ENCODE measurements at places on chromosomes 1 and 21.
A peak's percentile ranks its signal among the peaks of the same experiment; 100 is the strongest.

- peak; percentile 77 for DNase-seq
These were observed 23.4 kb upstream of the RD3 start for GRCh38 chr1:211515090-211516023.

GRCh38 chr1:37068897-37069296 lies 34.6 kb upstream of the GRIK3 start:
- no peak for DNase-seq

GRCh38 chr1:93440272-93440671 lies 7.6 kb upstream of the FNBP1L start:
- DNase-seq: no peak

- no peak for DNase-seq
These were observed 99.5 kb downstream of the OMA1 start for GRCh38 chr1:58447042-58447441.

DNA sequence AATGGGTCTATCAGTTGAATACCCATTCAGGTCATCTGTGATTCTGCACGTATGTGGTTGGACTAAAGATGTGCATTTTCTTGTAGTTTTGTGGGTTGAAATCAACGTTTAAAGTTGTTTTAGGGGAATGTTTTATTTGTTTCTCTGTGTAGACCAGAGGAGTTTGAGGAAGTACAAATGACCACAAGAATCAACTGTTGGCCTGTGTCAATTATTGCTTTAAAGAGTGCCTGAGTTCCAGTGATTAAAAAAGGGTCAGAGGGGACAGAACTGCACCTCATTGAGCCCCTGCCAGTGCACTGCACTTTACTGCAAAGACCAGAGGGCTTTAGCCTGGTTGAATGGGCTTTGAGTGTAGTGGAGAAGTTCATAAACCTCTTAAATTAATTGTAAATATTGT lies 190.3 kb downstream of the VPS13D start:
- no peak for DNase-seq

DNA sequence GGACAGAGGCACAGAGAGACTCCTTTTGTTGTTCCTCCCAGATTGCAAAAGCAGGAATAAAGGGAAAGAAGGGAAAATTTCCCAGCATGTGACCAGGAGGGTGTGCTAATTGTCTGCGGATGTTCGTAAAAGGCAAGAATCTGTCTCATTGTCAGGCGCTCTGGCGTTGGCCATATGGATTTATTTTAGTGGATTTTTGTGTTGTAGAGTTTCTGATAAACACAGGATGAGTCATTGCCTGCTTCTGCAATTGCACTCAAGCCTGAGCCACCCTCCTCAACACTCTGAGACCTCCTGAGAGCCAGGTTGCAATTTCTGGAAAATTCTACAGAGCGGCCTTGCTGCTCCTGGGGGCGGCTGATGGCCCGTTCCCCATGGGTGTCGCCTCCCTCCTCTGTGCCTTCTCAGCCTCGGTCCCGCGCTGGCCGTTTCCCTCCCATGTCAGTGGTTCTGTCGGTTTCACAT lies 227.7 kb downstream of the KAZN start:
- no peak for DNase-seq

DNA sequence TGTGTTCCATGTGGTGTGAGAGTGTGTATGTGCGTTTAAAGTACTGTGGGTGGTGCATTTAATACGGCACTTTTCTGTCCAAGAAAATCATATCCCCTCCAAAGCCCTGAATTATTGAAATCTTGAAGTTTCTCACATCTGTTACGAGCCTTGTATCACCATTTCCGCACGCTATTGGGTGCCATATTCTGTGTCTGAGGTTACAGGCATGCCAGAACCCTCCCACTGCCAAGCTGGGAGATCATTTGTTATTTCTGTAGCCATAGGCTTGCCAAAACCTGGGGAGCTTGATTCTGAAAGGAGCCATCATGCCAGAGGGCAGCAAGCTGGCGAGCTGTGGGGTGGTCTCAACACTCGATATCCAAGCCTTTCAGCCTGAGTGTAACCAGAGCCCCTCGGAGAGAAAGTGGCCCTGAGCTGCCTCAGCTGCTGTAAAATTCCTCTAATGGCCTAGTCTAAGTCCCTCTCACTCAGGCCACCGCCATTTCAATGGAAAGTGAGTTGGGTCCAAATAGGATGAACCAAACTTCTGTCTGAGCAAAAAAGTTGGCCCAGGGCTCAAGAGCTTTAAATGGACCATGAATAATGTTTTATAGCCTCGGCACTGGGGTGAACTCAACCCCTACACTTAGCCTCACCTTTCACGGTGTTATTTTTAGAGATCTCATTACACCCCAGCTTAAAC lies 298.4 kb upstream of the DUSP10 start:
- DNase-seq: no peak

GRCh38 chr1:236159704-236160539 lies 17.6 kb downstream of the GPR137B start:
- no peak for DNase-seq

DNA sequence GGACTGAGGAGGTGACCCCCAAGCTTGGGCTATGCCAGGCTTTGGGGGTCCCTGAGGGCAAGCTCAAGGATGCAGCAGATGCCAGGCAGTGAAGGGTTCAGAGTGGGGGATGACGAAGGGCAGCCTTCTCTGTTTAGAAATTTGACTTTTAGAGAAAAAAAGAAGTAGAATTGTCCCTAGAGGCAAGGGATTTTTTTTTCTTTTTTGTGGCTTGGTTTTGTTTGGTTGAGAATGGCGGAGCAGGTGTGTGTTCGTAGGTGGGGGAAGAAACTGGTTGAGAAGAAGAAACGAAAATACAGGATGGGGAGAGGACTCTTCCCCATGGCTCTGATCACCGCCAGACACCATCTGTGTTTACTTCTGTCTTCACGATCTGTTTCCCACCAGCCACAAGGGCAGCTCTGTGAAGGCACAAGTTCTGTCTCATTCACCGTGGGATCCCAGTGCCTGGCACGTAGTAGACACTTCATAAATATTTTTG lies 8.2 kb downstream of the PLA2G5 start:
- no peak for DNase-seq

GRCh38 chr1:224089583-224089982 lies 24.3 kb upstream of the FBXO28 start:
- no peak for DNase-seq

- no peak for DNase-seq
These were observed 44.9 kb upstream of the USP24 start for GRCh38 chr1:55259911-55260609.

DNA sequence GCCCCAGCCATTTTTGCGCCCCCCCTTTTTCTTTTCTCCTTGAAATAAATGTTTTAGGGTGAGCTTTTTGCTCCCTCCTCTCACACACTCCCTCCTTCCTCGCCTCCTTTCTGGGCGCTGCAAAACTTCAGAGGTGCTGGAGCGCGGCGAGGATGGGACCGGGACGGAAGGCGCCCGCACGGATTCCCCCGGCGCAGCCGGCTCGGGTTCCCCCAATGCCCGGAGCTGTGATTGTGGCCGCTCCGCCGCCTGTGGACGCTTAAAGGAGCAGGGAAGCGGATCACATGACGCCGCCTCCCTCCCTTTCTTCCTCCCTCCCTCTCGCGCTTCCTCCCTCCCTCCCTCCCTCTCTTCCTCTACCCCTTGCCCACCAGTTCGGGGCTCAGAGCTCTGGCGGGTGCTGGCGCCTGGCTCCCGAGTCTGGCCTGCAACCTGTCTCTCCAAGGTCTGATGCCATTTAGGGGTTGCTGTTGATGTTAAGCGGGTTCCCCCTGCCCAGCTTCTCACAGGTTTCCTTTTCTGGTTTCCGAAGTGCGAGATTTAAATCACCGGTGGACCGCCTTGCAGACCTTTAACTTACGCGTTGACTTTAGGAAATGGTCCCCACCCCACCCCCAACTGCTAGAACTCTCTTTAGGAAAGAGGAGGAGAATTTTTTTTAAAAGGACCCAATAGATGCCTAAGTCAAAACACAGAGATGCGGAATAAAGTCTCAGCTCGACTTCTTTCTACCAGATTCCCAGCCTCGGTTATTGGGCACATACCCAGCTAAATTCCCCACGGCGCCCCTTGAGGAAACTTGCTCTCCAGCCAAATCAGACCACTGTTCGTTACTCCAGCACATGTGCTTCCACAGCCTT lies at the start of gene WLS:
Gene WLS, minus strand, starts transcription at position 235 of the 860 bp plus-strand sequence. Its CDS starts 224 bp downstream, at position 11.
- DNase-seq: no peak

DNA sequence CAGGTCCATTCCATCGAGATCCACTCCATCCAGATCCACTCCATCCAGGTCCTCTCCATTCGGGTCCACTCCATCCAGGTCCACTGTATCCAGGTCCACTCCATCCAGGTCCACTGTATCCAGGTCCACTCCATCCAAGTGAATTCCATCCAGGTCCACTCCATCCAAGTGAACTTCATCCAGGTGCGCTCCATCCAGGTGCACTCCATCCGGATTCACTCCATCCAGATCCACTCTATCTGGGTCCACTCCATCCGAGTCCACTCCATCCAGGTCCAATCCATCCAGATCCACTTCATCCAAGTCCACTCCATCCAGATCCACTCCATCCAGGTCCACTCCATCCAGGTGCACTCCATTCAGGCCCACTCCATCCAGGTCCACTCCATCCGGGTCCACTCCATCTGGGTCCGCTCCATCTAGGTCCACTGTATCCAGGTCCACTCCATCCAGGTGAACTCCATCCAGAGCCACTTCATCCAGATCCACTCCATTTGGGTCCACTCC lies 157.4 kb downstream of the HUNK start:
- DNase-seq: no peak

GRCh38 chr1:96967311-96967710 lies 245.7 kb downstream of the PTBP2 start:
- DNase-seq: no peak

- DNase-seq: no peak
These were observed 59.3 kb upstream of the GNG12 start for GRCh38 chr1:67892476-67893125.

DNA sequence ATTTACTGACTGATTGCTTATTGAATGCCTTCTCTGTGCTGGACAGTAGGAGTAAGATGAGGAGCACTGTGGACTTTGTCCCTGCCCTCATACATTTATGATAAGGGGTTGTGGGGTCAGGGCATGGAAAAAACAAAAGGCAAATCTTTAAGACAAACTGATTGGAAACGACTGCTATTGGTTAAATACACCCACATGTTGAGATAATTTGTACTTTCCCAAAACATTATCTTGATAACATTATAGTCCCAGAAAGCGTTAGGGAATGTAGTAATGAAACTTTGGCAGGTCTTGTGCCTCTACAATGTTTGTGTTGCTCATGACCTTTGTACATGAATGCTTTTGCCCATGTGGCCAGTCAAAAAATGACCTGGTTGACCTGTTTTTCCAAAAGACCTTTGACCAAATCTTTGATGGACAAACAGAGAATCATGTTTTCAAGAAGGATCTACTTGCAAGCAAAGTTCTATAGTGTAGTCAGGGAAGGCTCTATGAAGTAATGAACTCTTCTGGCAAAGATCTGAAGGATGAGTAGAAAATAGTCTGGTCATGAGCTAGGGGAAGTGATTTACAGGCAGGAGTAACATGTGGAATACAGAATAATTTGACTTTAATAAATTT lies 50.9 kb downstream of the LEPR start:
- DNase-seq: no peak

DNA sequence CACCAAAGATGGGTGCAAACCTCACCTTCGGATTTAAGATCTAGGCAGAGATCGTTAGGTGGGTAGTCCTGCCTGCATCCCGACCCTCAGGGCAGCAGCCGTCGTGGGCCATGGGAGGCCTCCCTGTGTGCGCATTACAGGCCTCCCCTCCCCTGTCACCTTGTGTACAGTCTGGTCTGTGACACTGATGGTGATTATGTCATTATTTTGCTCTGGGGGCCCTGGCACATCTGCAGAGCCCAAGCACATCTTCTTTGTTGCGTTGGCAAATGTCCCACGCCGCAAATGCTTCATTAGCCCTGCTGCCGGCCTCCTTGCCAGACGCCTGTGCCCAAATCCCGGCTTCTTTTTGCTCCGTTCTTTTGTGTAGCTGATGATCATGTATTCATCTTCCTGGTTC lies 31.7 kb downstream of the PROX1 start:
- no peak for DNase-seq

DNA sequence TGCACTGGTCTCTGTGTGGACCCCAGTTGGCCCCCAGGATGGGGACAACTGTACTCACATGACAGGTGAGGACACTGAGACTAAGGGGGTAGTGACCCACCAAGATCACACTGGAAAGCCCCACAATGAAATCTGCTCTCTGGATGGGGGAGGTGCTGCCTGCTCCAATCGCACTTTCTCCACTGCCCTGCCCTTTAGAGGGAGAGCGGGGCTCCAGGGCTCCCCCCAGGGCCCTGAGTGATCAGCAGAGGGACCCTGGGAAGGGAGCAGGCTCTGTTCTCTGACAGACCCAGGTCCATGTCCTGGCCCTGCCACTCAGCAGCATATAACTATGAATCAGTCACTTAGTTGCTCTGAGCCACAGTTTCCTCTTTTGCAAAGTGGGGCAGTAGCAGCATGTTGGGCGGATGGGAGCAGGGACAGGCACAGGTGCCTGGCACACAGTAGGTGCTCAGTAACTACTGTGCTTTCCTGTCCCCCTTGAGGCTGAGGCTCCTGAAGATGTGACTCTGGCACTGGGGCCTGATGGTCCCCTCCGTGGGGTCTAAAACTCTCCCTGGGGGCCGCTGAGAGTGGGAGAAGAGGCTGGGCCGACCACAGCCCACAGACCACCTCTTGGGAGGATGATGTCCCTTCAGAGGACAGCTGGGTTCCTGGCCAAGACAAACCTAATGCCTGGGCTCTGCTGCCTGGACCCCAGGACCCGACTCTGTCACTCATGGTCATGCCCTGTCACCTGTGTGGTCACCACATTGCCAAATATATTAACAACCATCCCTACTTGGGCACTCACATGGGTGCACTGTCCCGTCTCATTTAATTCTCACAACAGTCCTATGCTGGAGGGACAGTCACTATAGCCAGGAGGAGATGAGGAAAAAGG lies 222.7 kb downstream of the PTPRU start:
- DNase-seq: no peak

GRCh38 chr1:174397261-174397660 lies 50.5 kb upstream of the GPR52 start:
- DNase-seq: no peak

DNA sequence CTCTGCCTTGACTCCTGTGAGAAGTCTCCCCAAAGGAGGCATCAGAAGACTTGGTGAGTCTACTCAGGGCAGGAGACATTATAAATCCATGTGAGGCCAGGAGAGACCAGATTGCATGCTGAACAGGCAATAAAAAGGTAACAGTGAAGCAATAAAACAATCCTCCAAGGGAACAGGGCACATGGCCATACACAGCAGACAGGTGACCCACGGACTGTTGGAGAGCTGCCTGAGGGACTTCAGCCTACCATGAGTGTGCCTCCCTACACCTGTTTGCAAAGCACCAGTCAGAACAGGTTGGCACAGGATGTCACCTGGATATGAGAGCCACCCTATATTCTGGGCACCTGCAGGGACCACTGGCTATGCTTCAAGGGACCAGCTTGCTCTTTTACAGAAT lies 67.6 kb downstream of the MAB21L3 start:
- no peak for DNase-seq

GRCh38 chr1:208113011-208113410 lies 131.2 kb downstream of the PLXNA2 start:
- no peak for DNase-seq

DNA sequence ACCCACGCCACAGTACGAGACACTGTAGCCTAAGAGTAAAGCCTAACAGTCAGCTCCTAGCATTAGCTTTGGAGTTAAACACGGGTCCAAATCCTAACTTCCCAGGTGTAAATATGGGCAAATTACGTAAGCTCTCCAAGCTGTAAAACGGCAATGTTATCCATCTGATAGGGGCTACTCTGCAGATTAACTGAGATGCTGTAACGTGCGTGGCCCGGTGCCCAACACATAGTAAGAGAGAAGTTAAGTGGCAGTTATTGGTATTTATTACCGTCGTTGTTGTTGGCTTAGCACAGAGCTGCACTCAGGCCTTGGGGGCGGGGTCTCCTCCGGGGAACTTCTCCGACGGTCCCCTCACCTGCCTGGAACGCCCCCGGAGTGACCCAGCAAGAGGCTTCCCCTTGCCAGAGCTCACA lies 457 bp downstream of the TRAPPC3 start:
- DNase-seq: peak; percentile 10

Data from CD8-positive, alpha-beta memory T cell (primary cell).